ENCODE measurements at places on chromosomes 5 and 9. TPM values are rescaled to one million over a fixed set of nuclear protein-coding genes. Genes with fewer than 3 reads are reported as not detected.

- peak; percentile 37 for DNase-seq
These were observed 1.4 kb downstream of the CHD1 start for GRCh38 chr5:98927242-98927988.

- DNase-seq, result no peak
These were observed 115.7 kb downstream of the WNK2 start for GRCh38 chr9:93299418-93300174.

IL33 gene
- 6.1 TPM for polyA plus RNA-seq

MYORG gene
- 6.7 TPM for polyA plus RNA-seq

GRCh38 chr9:127850286-127850830 lies 4.1 kb downstream of the ENG start:
- DNase-seq, result no peak

- no peak for DNase-seq
These were observed 35.5 kb downstream of the PLPP7 start for GRCh38 chr9:131324736-131325679.

GRCh38 chr5:58239731-58240130 lies 220.2 kb downstream of the PLK2 start:
- no peak for DNase-seq

ADAMTS13 gene
- 9.7 TPM for polyA plus RNA-seq

ANXA2R gene
- 1.3 TPM for polyA plus RNA-seq

- DNase-seq, result no peak
These were observed 3.2 kb downstream of the NKD2 start for GRCh38 chr5:1011741-1012312.
